Right renal cortex interstitium (tissue), 3 donors: ENCODE measurements at places on chromosomes 7 and 10. TPM values are rescaled to one million over a fixed set of nuclear protein-coding genes. Genes with fewer than 3 reads are reported as not detected.

The GIMAP1 gene
- polyA plus RNA-seq = 2.4 TPM

The TMEM236 gene
- 0.25 TPM for polyA plus RNA-seq

The PLPP4 gene
- 6.2 TPM for polyA plus RNA-seq

The NPFFR1 gene
- 0.12 TPM for polyA plus RNA-seq

The OR2A1 gene
- polyA plus RNA-seq = 0.39 TPM

The CCL24 gene
- not detected for polyA plus RNA-seq

The BAZ1B gene
- polyA plus RNA-seq = 86.0 TPM

The ANKRD7 gene
- polyA plus RNA-seq = 3.7 TPM

The UMAD1 gene
- polyA plus RNA-seq = 19.4 TPM

The ALOX5 gene
- polyA plus RNA-seq = 1.7 TPM

The TMEM139 gene
- polyA plus RNA-seq = 51.9 TPM

The GRM3 gene
- 0.37 TPM for polyA plus RNA-seq

The SORCS1 gene
- 21.6 TPM for polyA plus RNA-seq

The NUDCD3 gene
- 90.4 TPM for polyA plus RNA-seq

The PIP gene
- polyA plus RNA-seq = not detected

The HYAL4 gene
- polyA plus RNA-seq = 0.12 TPM

The DYDC2 gene
- polyA plus RNA-seq = 4.0 TPM

The ADAM8 gene
- 1.6 TPM for polyA plus RNA-seq

The RBP3 gene
- 0.08 TPM for polyA plus RNA-seq

The CLRN3 gene
- 21.4 TPM for polyA plus RNA-seq

The HOXA13 gene
- 0.06 TPM for polyA plus RNA-seq

The TYW1B gene
- 4.3 TPM for polyA plus RNA-seq

The PHKG1 gene
- polyA plus RNA-seq = 1.1 TPM

The KAZALD1 gene
- polyA plus RNA-seq = 10.0 TPM

The FAM25C gene
- not detected for polyA plus RNA-seq

The FAM237B gene
- 0.37 TPM for polyA plus RNA-seq

The CHN2 gene
- polyA plus RNA-seq = 18.3 TPM

The ACHE gene
- polyA plus RNA-seq = 3.7 TPM

The HIP1 gene
- polyA plus RNA-seq = 34.5 TPM

The SUGCT gene
- polyA plus RNA-seq = 11.2 TPM

The IFT22 gene
- 79.5 TPM for polyA plus RNA-seq

The NKX2-3 gene
- not detected for polyA plus RNA-seq

The CALML5 gene
- polyA plus RNA-seq = not detected

The FBXL13 gene
- 2.9 TPM for polyA plus RNA-seq

The TMEM176B gene
- polyA plus RNA-seq = 80.2 TPM

The CCM2 gene
- polyA plus RNA-seq = 23.3 TPM

The SSMEM1 gene
- not detected for polyA plus RNA-seq

The ECHDC3 gene
- 14.6 TPM for polyA plus RNA-seq
